ENCODE measurements at places on chromosomes 3 and 15.

- H3K27me3 ChIP-seq = peaks cover 42% of the 10 kb centered on the region
- no peak within 1 kb of the TSS for H3K27ac ChIP-seq
- peaks cover 7% of the 10 kb centered on the region for H3K4me1 ChIP-seq
- no peak within 1 kb of the TSS for H3K4me3 ChIP-seq
- H3K36me3 ChIP-seq = no peaks in the 10 kb centered on the region
- no peak for DNase-seq
These were observed at the start of gene SLITRK3 for GRCh38 chr3:165195640-165196576. SLITRK3 (minus strand) TSS chr3:165196384; CDS start chr3:165190830, 5,554 bp downstream.

DNA sequence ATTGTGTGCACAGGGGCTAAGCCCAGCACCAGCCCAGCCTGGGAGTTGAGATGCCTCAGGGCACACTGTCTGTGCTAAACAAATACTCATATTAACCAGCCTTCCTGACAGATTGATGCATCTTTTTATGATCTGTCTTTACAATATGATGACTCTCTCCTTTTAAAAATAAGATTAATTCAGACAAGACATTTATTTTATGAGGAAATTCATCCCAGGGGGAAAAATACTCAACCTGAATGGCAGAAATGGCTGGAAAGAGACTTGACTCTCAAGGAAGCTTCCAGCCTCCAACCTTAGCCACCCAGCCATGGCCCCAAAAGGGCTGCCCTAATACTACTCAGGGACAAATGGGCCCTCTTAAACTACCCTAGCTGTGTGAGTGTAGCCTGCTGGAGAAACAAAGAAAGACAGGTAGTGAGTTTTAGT is 46.9 kb downstream of the NOX5 start:
- H3K27ac ChIP-seq = no peak overlapping the region
- no peak for DNase-seq
- H3K4me1 ChIP-seq = peaks cover 13% of the 10 kb centered on the region
- H3K4me3 ChIP-seq = no peak overlapping the region

DNA sequence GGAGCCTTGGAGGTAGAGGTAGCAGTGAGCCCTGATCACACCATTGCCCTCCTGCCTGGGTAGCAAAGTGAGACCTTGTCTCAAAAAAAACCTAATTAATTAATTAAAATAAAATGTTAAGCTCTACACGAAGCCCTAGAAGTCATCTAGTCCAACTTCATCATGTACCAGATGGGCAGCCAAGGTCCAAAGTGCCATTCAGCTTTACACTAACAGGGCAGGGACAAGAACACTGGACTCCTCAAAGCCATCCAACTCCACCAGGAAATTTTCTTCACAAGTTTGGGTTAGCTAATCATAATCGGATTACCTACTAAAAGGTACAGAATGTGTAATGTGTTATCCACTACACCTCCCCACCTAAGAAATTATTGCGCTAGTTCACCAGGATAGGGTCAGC is 48.8 kb downstream of the WWTR1 start:
- H3K27me3 ChIP-seq = no peaks in the 10 kb centered on the region
- no peak overlapping the region for H3K4me3 ChIP-seq
- H3K36me3 ChIP-seq = no peaks in the 10 kb centered on the region
- H3K27ac ChIP-seq = no peak overlapping the region

DNA sequence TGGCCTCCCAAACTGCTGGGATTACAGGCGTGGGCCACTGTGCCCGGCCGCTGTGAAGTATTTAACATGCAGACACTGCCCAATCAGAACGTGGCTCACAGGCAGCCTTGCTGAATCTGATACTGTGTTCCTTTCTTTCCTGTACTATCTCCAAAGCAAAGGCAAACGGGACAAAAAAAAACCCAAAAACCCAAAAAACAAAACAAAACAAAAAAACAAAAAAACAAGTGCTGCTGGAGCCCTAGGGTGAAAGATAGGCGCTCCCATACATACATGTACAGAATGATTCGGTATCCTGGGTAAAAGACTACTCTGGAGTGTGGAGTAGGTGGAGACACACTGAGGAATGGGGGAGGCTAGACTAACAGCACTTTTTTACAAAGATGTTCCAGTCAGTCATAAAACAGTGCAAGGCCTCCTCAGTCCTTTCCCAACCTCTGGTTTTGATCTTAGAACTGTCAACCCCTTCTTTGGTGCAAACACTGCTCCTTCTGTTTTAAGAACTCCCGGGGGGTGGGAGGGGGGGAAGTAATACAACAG is 7.7 kb upstream of the MAP1A start:
- H3K27ac ChIP-seq = peak overlapping the region; percentile 94
- peaks cover 14% of the 10 kb centered on the region for H3K4me1 ChIP-seq
- peaks cover 4% of the 10 kb centered on the region for H3K36me3 ChIP-seq
- H3K27me3 ChIP-seq = peaks cover 8% of the 10 kb centered on the region

DNA sequence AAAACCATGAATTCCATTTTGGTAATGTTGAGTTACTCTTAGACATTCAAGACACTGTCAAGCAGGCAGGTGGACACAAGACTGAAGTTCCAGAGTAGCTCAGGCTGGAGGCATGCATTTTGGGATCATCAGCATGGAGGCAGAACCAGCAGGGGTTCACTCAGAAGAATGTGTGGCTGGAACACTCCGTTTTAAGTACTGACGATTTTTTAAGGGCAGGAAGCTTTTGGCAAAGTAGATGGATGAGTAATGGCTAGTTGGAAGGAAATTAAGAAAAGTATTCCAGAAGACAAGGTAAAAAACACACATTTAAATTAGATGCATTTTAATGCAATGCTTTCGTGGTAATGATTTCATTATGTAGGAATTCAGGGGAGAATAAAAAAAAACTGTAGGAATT is 420.4 kb downstream of the ROBO2 start:
- H3K4me3 ChIP-seq = no peak overlapping the region
- no peak for DNase-seq
- H3K4me1 ChIP-seq = no peaks in the 10 kb centered on the region
- no peaks in the 10 kb centered on the region for H3K36me3 ChIP-seq
- H3K27me3 ChIP-seq = no peaks in the 10 kb centered on the region
- H3K27ac ChIP-seq = no peak overlapping the region

DNA sequence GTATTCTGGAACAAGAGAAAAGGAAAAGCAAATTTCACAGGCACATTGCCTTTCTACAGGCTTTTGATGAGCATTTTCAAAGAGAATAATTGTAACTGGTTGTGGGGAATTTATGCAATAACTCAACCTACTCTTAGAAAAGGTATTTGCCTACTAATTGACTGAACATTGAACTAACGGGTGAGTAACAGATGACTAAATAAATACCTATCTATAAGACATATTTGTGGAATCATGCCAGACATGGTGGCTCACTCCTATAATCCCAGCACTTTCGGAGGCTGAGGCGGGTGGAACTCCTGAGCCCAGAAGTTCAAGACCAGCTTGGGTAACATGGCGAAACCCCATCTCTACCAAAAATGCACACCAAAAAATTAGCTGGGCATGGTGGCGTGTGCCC is 367.7 kb downstream of the CGGBP1 start:
- H3K27ac ChIP-seq = no peak overlapping the region
- DNase-seq = no peak
- H3K36me3 ChIP-seq = no peaks in the 10 kb centered on the region
- no peaks in the 10 kb centered on the region for H3K27me3 ChIP-seq
- H3K4me3 ChIP-seq = no peak overlapping the region
- no peaks in the 10 kb centered on the region for H3K4me1 ChIP-seq

- no peak overlapping the region for H3K4me3 ChIP-seq
- H3K36me3 ChIP-seq = no peaks in the 10 kb centered on the region
- no peak for DNase-seq
These were observed 56.4 kb upstream of the ARRDC4 start for GRCh38 chr15:97903971-97904572.

DNA sequence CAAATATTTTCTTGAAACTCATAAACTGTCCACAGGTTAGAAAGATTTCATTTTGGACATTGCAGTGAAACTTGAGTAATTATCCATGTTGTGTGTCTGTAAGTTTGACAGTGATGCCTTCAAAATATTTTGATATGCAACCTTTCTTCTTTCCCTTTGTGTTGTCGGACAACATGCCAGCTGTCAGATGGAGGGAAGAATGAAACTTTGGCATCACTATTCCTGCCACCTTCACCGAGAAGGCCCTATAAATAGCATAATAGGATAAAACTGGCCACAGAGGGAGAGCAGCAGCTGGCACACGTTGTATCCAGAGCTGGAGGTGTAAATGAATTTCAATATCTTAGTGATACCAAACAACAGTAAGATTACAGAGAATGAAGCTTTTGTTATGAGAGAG is 436.7 kb upstream of the CFAP20DC start:
- no peaks in the 10 kb centered on the region for H3K4me1 ChIP-seq
- H3K27me3 ChIP-seq = no peaks in the 10 kb centered on the region
- H3K4me3 ChIP-seq = no peak overlapping the region
- H3K27ac ChIP-seq = no peak overlapping the region

DNA sequence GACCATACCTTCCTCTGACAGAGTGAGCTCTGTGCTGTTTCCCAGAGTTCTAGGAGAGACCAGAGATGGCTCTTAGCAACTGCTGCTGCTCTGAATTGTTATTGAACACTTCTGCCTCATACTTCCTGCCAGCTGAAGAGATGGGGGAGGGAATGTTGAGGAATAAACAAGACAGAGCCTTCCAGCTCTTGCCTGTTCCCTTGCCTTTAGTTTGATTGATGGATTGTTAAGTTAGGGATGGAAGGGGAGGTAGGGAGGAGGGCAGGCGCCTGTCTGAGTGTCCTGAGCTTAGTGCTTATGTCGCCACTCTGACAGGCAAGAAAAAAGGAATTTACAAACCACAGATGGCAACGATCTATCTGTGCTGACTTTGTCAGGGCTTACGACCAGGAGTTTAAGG is 42.8 kb downstream of the ZNF609 start:
- H3K4me1 ChIP-seq = peaks cover 44% of the 10 kb centered on the region
- no peak overlapping the region for H3K27ac ChIP-seq
- no peak for DNase-seq
- peaks cover 43% of the 10 kb centered on the region for H3K36me3 ChIP-seq
- H3K4me3 ChIP-seq = no peak overlapping the region
- no peaks in the 10 kb centered on the region for H3K27me3 ChIP-seq

DNA sequence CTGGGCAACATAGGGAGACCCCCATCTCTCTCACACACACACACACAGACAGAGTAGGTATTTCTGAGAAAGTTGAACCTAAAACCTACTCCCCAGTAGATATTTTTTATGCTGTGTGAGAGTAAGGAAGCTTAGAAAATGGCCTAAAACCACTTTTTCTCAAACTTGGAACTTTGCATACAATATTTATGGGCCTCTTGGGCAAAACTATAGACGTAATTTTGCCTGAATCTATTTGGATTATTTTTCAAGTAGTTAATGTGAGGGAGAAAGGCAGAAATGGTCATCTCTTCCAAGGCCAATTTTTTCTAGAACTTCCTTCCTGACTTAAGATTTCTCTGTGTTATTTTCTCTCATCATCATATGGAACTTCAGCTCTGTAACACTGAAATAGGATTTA is 81.7 kb downstream of the ZNF609 start:
- no peaks in the 10 kb centered on the region for H3K27me3 ChIP-seq
- no peak for DNase-seq
- H3K4me3 ChIP-seq = no peak overlapping the region
- H3K36me3 ChIP-seq = peaks cover 3% of the 10 kb centered on the region
- no peak overlapping the region for H3K27ac ChIP-seq
- peaks cover 6% of the 10 kb centered on the region for H3K4me1 ChIP-seq

- H3K4me1 ChIP-seq = no peaks in the 10 kb centered on the region
- DNase-seq = no peak
- H3K36me3 ChIP-seq = no peaks in the 10 kb centered on the region
- no peak overlapping the region for H3K27ac ChIP-seq
These were observed 553.7 kb downstream of the PDCD6IP start for GRCh38 chr3:34351882-34352777.

- no peaks in the 10 kb centered on the region for H3K27me3 ChIP-seq
- H3K4me3 ChIP-seq = no peak overlapping the region
- no peaks in the 10 kb centered on the region for H3K36me3 ChIP-seq
- DNase-seq = no peak
- no peaks in the 10 kb centered on the region for H3K4me1 ChIP-seq
These were observed 503.5 kb downstream of the MAGI1 start for GRCh38 chr3:65535260-65535659.

DNA sequence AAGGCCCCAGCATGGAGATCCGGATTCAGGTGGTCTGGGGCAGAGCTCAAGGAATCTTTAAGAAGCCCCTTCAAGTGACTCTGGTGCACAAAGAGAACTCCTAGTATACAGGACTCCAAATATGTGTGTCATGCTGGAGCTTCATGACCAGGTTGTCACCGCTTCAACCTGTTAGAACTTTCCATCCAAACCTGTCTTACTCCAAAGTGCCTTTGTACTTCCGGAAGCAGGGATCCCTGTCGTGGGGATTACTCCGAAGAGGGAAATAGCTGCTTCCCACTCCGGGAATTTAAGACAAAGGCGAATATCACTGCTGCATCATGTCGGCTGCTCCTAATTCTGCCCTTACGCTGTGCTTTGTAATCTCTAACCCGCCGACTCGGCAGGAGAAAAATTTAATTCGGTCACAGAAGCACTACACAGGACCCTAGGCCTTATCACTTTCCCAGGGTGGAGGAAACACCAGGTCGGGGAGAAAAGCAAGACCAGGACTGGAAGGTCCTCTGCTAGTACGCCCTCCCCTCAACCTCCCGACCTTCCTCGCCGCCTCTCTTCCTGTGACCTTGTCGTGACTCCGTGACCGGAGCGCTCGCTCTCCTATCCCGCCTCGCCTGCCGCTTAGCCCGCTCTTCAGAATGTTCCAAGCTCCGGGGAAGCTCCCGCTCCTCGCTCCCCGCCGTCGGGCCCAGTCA is 730 bp downstream of the HIGD1A start:
- peak overlapping the region; percentile 97 for H3K4me3 ChIP-seq
- peaks cover 8% of the 10 kb centered on the region for H3K36me3 ChIP-seq
- no peak for DNase-seq
- H3K27me3 ChIP-seq = peaks cover 6% of the 10 kb centered on the region

DNA sequence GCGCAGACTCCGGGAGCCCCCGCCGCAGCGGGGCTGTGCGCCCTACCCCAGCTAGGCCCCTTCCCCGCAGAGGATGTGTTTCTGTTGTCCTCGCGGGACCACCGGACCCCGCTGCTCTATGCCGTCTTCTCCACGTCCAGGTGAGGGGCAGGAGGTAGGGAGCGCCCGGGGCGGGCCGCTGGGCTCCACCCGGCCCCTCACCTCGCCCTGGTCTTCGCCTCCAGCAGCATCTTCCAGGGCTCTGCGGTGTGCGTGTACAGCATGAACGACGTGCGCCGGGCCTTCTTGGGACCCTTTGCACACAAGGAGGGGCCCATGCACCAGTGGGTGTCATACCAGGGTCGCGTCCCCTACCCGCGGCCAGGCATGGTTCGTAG is 4.7 kb downstream of the SEMA3B start:
- no peak overlapping the region for H3K27ac ChIP-seq
- H3K36me3 ChIP-seq = no peaks in the 10 kb centered on the region
- no peak for DNase-seq
- H3K4me3 ChIP-seq = no peak overlapping the region
- peaks cover 25% of the 10 kb centered on the region for H3K4me1 ChIP-seq

- no peak for DNase-seq
- no peak overlapping the region for H3K4me3 ChIP-seq
- H3K4me1 ChIP-seq = no peaks in the 10 kb centered on the region
- H3K27ac ChIP-seq = no peak overlapping the region
These were observed 121.6 kb downstream of the EEFSEC start for GRCh38 chr3:128274837-128275236.

- H3K27me3 ChIP-seq = peaks cover 3% of the 10 kb centered on the region
- no peaks in the 10 kb centered on the region for H3K4me1 ChIP-seq
- DNase-seq = no peak
- H3K36me3 ChIP-seq = no peaks in the 10 kb centered on the region
- no peak overlapping the region for H3K27ac ChIP-seq
These were observed 78.4 kb upstream of the PRR23E start for GRCh38 chr3:127114337-127115070.

- H3K4me3 ChIP-seq = peak overlapping the region; percentile 60
- no peak overlapping the region for H3K27ac ChIP-seq
- H3K27me3 ChIP-seq = peaks cover 50% of the 10 kb centered on the region
- no peaks in the 10 kb centered on the region for H3K36me3 ChIP-seq
These were observed 1.2 kb downstream of the ERC2 start for GRCh38 chr3:56467108-56467507.

Measured in activated B cell treated with CpG ODN at 0.5 μM for 24 hours (primary cell).